Parietal lobe (tissue), 2 donors: ENCODE measurements at places on chromosomes 1 and 21. TPM values are rescaled to one million over a fixed set of nuclear protein-coding genes. Genes with fewer than 3 reads are reported as not detected.

Gene SMG7
- 47.9 TPM for total RNA-seq

Gene LCA5L
- total RNA-seq = not detected

Gene SGIP1
- total RNA-seq = 158 TPM

Gene CDCP2
- total RNA-seq = not detected

Gene SPRR2B
- total RNA-seq = not detected
